Activated T-helper 9 cell treated with anti-CD3 and anti-CD28 coated beads, Interleukin-2, amount 50 U/mL, for 16 hours (primary cell): ENCODE measurements at places on chromosomes 1 and 21.

GRCh38 chr1:207424570-207425131, 29.5 kb upstream of the CR2 start:
- DNase-seq: no peak

DNA sequence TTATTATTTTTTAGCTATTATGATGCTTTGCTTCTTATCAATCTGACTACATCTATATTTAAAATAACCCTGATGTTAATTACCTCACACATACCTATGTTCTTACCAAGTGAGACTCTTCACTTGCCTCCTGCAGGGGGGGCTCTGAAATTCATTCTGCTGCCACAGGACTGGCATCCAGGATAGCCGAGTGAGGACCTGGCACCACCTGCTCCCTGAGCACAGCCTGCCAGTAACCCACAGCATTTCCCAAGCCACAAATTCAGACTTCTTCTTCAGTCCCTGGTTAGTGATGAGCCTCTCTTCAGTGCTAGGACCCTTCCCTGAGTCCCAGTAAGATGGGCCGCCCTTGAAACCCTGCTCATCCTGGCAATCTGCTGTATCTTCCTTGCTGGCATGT, 296.5 kb upstream of the PLXNA2 start:
- DNase-seq: no peak

- DNase-seq: no peak
Observed at GRCh38 chr1:9151328-9151860, 22.5 kb upstream of the GPR157 start.

- peak; percentile 44 for DNase-seq
Observed at GRCh38 chr1:198620951-198621824, 17.7 kb upstream of the PTPRC start.

DNA sequence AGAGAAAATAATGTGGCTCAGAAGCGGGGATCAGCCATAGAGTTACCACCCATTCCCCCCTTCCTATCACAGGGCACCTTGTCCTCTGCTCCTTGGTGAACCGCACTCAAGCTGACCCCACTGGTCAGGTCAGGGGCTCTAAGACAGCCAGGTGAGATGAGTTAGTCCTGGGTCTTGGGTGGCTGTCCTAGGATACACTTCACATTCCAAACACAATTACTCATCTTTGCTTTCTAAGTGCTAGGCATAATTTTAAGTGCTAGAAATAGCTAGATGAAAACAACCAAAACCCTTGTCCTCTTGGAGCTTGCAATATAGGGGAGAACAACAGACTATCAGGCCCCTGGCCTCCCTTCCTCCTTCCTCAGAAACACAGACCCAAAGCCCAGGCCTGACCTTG, 7.8 kb upstream of the MUTYH start:
- no peak for DNase-seq

- no peak for DNase-seq
Observed at GRCh38 chr1:238439511-238439910, 548.8 kb upstream of the ZP4 start.

DNA sequence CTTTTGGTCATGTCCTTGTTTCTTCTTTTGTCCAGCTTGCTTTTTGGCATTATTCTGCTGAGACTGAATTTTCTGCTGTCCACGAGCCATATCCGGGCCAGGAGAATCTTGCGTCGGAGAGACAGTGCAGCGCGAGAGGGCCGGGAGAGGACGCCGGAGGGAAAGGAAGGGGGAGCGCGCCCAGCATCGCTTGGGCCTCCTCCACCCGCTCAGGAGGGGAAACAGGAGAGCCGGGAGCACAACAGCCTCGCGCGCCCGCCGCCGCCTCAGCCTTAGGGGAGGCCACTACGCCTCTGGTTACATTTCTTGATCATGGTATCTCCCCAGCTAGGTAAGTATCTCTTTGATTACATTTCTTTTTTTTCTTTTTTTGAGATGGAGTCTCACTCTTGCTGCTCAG, 7.4 kb upstream of the DEGS1 start:
- DNase-seq: no peak

GRCh38 chr1:50978144-50978851, 8.3 kb downstream of the CDKN2C start:
- DNase-seq: peak; percentile 26

DNA sequence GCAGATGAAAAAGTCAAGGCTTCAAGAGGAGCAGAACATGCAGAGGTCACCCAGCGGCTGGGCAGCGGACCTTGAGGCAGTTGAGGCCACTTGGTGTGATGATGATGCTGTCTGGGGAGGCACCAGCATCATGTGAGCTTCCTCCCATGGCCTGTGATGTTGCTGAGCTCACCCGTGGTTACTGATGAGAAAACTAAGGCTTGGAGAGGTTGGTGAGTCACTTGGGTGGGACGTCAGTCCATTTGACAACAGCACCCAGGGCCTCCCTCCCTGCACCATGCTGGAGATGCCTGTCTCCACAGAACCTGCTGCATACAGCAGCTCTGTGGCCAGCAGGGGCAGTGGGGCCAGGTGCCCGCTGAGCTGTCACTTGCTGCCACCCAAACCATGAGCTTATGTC, 146.8 kb downstream of the NPHP4 start:
- DNase-seq: no peak

DNA sequence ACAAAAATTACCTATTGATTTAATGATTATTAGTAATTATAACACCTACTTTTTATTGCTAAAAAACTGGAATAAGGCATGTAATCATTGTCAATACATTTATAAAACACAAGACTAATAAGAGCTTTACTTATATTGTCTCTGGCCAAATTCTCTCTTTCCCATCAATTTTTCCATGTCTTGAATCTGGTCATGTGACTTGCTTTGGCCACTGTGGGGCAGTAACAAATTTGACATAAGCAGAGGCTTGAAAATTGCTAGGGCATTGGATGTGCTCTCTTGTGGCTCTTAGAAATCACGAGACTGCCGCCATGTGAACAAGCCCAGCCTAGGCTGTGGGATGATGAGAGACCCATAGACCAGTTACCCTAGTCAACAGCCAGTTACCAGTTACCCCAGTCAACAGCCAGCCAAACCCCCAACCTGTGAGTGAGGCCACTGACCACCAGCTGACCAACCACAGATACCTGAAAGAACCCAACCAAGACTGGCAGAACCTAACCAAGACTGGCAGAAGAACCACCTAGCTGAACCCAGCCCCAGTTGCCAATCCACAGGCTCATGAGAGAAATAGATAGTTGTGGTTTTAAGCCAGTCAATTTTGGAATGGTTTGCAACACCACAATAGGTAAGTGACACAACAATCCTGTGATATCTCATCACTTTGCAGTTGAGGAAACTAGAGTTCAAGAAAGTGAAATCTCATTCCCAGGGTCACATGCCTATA, 8.8 kb downstream of the KLHDC7A start:
- no peak for DNase-seq

- no peak for DNase-seq
Observed at GRCh38 chr1:47901001-47901575, 96.1 kb downstream of the TRABD2B start.

GRCh38 chr21:45471525-45472221, 66.7 kb downstream of the COL18A1 start:
- no peak for DNase-seq

GRCh38 chr1:58476179-58476578, 70.3 kb downstream of the OMA1 start:
- DNase-seq: no peak

DNA sequence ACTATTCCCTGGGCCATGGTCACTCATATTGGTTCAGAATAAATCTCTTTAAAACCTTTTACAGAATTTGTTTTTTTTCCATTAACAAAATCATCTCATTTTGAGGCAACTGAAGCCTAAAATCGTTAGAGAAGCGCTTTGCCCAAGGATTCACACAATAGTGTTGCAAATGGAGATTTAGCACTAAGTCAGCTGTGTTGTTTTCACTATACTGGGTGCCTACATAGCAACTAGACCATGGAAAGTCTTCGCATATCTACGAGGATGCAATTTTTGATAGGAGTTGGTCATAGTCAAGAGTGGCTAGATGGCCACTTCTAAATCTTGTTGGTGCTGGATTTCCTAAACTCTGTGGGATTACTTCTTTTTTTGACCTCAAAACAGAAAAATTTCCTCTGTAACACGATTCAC, 530 bp upstream of the TIPRL start:
- DNase-seq: no peak

DNA sequence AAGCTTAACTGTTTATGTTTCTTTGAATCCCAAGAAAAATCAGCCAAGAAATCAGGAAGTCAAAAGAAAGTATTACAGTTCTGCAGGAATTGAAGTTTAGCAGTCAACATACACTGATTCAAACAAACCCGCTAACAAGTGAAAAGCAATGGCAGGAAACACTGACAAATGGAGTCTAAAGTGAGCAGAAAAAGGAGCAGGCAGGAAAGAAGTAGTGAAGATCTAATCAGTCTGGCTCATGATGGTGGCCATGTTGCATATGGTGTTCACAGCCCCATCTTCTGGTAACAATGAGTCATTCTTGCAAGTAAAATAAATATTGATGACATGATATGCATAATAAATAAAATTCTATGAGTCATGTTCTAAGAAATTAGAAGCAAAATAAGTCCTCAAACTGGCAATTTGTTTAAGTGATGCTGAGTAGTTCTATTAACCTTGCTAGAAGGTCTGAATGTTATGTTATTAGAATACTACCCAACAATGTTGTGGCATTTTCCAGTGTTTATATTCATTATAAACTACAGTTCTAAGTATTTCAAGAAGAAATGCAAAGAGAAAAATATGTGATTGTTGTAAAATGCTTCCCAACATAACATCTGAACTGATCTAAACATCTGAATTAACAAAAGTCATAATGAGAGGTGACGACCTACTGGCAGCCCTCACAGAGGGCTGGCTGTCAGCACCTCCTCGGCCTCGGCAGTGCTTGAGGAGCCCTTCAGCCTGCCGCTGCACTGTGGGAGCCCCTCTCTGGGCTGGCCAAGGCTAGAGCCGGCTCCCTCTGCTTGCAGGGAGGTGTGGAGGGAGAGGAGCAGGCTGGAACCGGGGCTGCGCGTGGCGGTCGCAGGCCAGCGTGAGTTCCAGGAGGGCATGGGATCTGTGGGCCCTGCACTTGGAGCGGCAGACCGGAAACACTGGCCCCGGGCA, 5.7 kb upstream of the ACBD6 start:
- no peak for DNase-seq
